ENCODE measurements at places on chromosomes 5 and 9.

DNA sequence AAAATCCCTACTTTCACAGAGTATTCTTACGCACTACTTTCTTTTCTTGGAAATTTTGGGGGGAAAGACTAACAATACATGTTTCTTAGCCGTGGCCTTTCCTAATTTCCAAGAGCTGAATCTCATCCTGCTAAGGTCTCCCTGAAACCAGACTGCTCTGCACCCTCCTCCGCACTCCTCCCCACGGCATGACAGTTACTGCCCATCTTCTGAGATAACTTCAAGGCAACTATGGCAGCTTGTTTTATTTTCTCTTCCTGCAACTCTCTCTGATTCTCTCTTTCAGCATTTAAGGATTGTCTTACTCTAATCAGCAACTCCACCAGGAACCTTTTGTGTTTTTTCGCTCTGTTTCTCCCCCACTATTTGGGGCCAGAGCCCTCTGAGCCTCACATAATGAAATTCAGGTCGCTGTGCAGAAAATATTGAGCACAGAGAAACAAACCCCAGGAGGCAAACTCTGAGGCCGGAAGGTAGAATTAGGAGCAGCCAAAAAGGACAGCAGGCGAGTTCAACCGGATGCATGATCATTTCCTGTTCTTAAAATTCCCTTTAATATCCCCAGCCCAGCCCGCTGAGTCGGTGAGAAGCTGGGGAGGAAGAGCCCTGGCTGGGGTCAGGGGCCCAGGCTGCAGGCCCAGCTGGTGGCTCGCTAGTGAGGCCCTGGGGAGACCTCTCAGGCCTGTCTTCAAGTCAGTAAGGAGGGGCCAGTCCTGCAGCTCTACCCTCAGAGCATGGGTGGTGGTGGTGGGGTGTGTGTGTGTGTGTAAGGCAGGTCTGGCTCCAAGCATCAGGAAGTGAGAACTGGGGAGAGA is 213.6 kb upstream of the S1PR3 start:
- DNase-seq: no peak

DNA sequence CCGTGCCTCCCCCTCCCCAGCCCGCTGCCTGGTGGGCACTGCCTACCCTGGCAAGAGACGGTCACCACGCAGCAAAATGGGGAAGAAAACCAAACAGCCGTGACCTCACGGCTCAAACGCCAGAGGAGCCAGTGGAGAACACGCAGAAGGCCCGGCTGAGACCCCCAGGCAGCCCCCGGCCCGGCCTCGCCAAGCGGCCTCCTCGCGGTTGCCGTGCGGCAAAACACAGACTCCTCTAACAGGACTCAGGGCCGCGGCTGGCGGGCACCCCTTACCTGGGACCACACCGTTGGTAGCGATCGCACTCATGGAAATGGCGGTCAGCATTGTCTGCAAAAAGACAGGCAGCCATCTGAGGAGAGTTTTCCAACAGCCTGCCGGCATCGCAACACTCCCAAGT is 23.8 kb downstream of the SLC12A7 start:
- DNase-seq: no peak

DNA sequence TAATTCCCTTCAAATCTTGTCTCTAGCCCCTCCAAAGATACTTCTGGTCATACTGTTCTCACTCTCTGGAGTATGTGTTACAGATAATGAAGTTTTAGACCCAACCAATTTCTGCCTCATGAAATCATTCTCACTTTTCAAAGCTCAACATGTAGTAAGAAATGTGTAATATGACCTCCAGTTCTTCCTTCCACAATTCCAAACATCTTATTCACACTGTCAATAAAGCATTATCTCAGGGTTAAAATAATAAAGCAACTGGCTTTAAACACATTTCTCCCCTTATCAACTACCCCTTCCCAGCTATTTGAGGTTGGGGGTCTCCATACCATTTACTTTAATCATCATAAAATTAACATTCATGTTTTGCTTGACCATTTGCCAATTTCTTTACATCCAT is 654.1 kb downstream of the RAB3C start:
- DNase-seq: no peak

GRCh38 chr9:88809355-88810161 is 181.7 kb upstream of the S1PR3 start:
- no peak for DNase-seq

- DNase-seq: no peak
These were observed 76.5 kb upstream of the IRX4 start for GRCh38 chr5:1959231-1959630.

- no peak for DNase-seq
These were observed 19.7 kb downstream of the EXD3 start for GRCh38 chr9:137403269-137403668.

GRCh38 chr9:122394265-122395125 is 23.7 kb downstream of the PTGS1 start:
- no peak for DNase-seq

DNA sequence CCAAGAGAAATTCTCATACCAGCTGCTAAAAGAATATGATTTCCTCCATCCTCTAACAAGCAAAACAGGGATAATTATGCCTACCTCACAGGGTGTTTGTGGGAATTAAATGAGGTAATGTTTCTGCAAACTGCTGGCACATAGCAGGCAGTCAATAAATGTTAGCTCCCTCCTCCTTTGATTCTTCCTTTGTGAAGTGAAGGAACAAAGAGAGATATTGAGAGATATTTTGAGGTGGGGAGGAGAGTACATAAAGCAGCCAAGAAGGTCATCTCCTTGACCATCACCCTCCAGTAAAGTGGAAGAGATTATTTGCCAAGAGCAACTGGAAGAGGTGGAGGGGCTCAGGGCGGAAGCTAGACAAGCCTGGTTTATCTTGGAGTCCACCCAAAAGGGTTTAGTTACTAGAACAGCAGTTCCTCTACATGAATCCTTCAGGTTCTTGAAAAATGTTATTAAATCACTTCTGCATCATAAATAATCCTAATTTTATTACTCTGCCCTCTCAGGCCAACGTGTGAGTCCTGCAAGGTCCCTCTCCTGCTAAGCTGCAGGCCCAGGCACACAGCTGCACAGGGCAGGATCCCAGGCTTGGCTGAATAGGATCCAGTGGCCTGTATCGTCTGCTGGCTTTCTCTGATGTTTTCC is 35.0 kb upstream of the TLE1 start:
- no peak for DNase-seq

DNA sequence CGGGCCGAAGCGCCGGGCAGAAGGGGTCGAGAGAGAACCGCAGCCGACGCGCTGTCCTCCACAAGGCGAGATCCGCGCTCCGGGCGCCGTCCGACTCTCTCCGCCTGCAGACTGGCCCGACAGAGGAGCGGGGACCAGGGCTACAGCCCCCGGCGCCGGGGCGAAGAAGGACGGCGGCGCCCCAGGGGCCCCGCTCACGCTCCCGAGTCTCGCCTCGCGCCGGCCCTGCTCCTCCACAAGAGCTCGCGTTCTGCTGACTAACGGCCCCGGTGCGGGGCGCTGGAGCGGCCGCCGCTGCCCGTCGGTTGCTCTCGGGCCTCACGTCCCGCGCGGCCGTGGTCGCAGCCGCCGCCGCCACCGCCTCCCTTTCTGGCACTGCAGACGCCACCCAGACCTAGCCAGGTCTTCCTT is 338 bp downstream of the ABHD17B start:
- no peak for DNase-seq

GRCh38 chr5:154372661-154373060 is 73.1 kb upstream of the SAP30L start:
- no peak for DNase-seq

DNA sequence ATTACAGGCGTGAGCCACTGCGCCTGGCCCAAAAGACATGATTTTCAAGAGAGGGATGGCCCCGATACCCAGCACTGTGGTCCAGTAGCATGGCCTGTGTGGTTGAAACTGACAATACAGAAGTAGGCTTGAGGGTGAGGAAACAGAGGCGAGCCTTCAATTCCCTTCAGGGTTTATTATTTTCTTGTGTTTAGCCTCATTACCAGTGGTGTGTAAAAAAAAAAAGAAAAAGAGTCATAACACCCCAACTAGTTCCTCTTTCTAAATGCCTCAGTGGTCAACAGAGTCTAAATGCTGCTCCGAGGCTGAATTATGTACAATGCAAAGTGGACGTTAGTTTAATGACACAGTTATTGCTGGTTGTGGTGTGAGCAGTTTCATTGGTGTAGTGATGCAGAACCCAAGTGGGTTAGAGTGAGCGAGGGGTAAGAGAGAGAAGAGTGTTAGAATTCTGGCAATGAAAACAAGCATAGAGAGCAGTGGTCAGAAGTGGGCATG is 58.8 kb downstream of the SNX30 start:
- no peak for DNase-seq

GRCh38 chr5:159440235-159440634 is 109.9 kb upstream of the IL12B start:
- DNase-seq: no peak

- peak; percentile 41 for DNase-seq
These were observed 7.0 kb upstream of the GADD45G start for GRCh38 chr9:89597711-89598362.

- no peak for DNase-seq
These were observed 8.9 kb upstream of the CER1 start for GRCh38 chr9:14731294-14731981.

DNA sequence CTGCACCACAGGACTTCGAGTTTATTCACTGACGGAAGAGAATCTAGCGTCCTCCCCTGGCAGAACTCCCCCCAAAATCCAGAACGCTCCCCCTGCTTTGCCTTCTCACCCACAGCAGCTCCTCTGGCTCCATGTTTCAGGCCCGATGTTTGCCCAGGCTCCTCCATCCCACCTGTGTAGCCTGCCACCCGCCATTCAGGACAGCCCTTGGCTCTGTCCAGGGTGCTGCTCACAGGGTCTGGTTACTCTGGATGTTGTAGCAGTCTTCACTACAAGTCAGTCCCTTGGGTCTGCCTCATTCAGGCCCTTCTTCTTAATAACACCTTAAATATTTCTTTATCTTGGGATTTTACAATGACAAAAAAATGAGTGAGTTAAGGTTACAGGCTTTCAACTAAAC is 41.3 kb upstream of the SV2C start:
- no peak for DNase-seq

- no peak for DNase-seq
These were observed 128.4 kb downstream of the DNAH5 start for GRCh38 chr5:13816126-13816525.

GRCh38 chr9:87167582-87167981 is 220.3 kb upstream of the GAS1 start:
- no peak for DNase-seq

DNA sequence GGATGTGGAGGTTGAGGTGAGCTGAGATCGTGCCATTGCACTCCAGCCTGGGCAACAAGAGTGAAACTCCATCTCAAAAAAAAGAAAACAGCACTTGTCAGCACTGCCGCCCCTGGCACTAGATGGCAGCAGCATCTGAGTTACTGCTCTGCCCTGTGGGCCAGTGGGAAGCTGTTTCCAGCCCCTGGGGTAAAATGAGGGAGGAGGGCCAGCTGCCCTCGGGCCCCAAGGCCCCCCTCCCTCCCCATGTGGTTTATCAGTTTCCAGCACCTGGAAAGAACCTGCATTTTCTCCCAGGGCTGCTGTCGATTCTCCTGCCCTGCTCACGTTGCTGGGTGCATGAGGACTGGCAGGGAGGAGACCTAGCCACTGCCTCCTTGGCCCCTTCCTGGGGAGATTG is 13.2 kb upstream of the CEL start:
- DNase-seq: no peak

DNA sequence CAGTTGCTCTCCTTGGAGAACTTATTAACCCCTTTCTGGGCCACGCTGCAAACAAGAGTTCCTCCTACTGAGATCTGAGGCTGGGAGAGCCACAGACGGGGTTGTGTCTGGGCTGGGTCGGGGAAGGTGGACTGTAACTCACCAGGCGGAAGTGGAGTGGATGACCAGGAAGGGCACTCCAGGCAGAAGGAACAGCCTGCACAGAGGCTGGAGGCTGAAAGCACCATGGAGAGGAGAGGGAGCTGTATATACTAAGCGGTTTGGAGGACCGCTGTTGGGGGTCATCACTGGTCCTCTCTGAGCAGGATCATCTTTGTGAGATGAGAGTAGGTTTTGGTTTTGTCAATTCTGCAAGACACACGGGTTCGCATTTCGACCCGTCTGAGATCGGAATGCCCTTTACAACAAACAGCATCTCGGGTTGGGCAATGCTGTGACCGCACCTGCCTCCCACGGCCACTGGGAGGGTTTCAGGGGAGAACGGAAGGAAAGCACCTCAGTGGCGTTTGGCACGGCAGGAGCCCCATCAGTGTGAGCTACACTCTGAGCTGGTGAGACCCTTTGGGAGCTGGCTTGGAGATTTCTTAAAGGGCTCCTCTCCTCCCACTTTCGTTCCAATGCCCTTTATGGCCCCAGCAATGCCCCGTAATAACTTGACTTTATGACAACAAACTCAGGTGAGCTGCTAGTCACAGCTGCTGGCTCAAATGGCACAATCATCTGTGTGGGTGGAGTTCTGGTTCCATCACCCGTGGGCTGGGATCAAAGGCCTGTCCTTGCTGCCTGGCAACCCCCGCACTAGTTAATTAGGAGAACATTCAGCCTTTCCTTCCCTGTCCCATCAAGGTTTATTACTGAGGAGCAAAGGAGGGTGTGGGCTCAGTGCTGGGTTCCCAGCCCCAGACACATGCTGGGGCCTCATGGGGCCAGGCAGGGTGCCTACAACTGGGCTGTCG is 18.7 kb upstream of the NEURL1B start:
- DNase-seq: no peak

- DNase-seq: peak; percentile 71
These were observed 53.7 kb upstream of the KDM4C start for GRCh38 chr9:6703898-6704639.

- DNase-seq: no peak
These were observed 327.2 kb upstream of the NREP start for GRCh38 chr5:112084149-112084548.

- no peak for DNase-seq
These were observed 501.9 kb downstream of the KDM4C start for GRCh38 chr9:7259544-7260241.

- DNase-seq: no peak
These were observed 19.2 kb upstream of the NDST1 start for GRCh38 chr5:150488519-150489359.

DNA sequence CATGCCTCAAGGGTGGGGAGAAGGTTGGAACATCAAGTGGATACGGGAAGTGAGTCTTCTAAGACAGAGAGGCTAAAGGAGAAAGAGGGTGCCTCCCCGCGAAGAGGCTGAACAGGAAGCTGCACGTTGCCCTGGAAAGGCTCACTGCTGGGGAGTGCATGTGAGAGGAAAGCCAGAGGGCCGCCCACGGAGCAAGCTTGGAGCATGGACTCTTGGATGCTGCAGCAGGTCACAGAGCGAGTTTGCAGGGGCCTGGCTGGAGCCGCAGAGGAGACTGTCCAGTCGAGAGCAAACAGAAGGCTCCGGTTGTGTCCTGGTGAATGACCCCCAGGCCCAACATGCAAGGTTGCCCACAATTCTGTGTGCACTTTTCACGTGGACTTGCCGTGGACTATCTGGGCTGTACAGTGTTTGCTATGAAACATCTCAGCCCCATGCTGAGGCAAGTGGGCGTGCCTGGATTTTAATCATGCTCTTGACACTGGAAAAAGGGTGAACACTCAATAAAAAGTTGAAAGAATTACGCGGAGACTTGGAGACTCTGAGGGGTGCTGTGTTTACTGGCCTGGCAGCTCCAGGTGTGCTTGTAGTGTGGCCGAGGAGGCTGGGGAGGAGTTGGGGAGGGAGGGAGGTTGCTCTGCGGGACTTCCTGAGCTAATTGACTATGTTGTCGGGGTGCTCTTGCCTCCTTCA is 54.5 kb upstream of the GARNL3 start:
- no peak for DNase-seq

Measured in stimulated activated CD4-positive, alpha-beta T cell treated with anti-CD3 and anti-CD28 coated beads, Interleukin-4, amount 100 ng/mL, for 4 hours (primary cell).